ENCODE measurements at places on chromosomes 13 and 19.

- DNase-seq, result no peak
Observed at GRCh38 chr13:98529171-98529570, 47.7 kb downstream of the STK24 start.

- DNase-seq, result peak; percentile 62
Observed at GRCh38 chr19:17862711-17863519, 3.2 kb downstream of the RPL18A start.

- no peak for DNase-seq
Observed at GRCh38 chr13:48923376-48923775, 52.3 kb upstream of the FNDC3A start.

- no peak for DNase-seq
Observed at GRCh38 chr19:14516048-14516534, 2.1 kb downstream of the DNAJB1 start.

DNA sequence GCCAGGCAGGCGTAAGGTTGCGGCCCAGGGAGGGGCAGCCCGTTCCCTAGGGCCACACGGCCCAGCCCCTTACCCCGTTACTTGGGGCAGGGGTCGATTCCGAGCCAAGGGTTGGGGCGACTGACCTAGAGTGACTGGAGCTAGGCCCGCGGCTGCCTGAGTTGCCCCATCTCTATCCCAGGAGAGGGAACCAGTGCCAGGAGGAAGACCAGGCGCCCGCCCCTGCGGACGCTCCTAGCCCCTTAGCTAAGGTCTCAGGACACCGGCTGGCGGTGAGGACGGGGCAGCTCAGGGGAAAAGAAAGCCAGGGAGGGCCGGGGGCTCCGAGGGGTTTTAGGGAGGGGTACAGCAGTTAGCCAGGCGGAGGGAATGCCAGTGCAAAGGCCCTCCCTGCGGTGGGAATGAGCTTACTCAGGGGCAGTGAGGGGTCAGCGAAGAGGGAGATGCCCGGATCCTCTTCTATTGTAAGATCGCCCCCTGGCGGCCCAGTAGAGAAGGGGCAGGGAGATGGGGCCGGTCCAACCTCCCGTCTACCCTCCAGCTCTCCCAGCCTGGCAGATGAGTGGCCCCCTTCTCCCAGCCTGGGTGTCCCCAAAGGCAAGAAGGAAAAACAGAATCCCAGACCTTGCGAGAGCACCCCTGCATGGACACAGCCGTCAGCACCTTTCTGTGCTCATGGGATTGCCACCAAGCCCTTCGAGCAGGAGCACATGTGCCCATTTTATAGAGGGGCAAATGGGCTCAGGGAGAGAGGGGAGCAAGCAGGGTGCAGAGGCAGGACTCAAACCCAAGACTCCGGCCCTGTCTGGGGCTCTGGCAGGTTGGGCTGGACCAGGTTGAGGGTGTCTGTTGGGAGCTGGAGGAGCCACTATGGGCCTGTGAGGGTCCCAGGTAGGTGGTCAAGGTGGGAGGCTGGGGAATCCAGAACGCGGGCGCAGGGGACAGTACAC lies 16.3 kb downstream of the CILP2 start:
- peak; percentile 45 for DNase-seq

DNA sequence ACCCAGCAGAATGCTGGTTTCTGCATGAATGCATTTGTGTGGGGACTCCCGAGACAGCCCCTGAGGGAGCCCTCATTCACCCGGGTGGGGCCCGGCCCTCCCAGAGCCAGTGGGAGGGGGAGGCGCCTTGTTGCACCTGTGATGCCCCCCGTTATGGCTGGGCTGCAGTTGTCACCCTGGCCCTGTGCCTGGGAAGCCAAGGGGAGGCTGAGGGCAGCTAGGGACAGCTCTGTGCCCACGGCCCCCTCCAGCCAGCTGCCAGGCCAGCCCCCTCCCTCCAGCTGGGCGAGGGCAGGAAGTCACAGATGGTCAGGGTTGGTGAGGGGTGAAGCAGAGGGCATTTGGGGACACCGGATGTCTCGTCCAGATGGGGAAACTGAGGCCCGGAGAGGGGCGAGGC lies 26.1 kb downstream of the NFIC start:
- DNase-seq, result no peak
